COLO829 (cell line): ENCODE measurements at places on chromosomes 4 and X.

- no peak for DNase-seq
These were observed 61.8 kb downstream of the CPE start for GRCh38 chr4:165440415-165441158.

GRCh38 chr4:104973708-104974107 is 173.0 kb upstream of the TET2 start:
- no peak for DNase-seq

DNA sequence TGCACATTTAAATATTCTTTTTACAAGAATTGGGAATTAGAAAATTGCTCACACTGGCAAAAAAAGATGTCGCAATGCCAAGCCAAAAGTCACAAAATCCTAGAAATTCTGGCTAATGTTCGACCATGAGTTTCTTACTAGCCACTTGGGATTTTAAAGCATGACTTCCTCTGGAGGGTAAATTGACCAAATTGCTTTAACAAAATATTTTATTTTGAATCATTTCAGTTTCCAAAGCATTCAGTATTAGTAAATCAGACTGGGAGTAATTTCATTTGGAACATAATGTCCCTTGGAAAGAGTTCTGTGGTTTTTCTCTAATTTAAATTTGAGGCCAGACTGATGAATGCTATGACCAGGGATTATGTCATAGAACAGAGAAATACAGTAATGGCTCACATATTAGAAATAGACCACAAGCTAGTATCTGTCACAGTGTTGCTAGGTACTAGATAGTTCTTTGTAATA is 7.6 kb upstream of the CXCL5 start:
- DNase-seq = peak; percentile 21

GRCh38 chr4:188754372-188755002 is 615.2 kb downstream of the TRIML1 start:
- DNase-seq = no peak

DNA sequence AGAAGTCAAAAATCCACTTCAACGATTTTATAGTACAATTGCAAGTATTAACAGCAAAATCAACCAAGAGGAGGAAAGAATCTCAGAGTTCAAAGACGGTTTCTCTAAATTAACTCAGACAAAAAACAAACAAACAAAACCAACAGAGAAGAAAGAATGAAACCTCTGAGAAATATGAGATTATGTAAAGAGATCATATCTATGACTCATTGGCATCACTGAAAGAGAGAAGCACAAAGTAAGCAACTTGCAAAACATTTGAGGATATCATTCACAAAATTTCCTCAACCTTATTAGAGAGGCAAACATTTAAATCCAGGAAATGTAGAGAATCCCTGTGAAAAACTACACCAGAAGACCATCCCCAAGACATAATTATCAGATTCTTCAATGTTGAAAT is 370.4 kb downstream of the INPP4B start:
- no peak for DNase-seq

- no peak for DNase-seq
These were observed 41.6 kb downstream of the UNC5C start for GRCh38 chr4:95507147-95507546.

DNA sequence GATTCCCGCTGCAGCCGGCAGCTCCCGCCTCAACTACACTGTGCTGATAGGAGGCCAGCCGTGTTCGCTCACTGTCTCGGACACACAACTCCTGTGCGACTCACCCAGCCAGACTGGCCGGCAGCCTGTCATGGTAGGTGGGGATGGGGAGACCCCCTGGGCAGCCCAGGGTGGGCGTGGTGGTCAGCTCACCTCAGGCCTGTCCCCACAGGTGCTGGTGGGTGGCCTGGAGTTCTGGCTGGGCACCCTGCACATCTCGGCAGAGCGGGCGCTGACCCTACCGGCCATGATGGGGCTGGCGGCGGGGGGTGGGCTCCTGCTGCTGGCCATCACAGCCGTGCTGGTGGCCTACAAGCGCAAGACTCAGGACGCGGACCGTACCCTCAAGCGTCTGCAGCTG is 9.5 kb downstream of the PLXNA3 start:
- no peak for DNase-seq

- DNase-seq = no peak
These were observed 149.8 kb downstream of the GBA3 start for GRCh38 chr4:22842360-22843018.

DNA sequence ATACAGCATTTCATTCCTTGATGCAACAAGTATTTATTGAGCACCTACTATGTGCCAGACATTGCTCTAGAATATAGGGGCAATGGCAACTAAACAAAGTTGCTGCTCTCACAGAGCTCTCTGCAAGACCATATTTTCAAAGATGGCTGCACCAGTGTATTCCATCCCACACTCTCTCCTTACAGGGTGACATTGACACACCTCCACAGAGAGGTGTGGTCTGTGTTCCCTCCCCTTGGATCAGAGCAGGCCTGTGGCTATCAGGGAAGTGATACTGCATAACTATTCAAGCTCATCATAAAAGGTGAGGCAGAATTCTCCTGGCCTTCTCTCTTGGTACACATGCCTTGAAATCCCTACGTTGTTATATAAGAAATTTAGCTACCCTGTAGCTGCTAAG is 95.3 kb upstream of the SOD3 start:
- no peak for DNase-seq

DNA sequence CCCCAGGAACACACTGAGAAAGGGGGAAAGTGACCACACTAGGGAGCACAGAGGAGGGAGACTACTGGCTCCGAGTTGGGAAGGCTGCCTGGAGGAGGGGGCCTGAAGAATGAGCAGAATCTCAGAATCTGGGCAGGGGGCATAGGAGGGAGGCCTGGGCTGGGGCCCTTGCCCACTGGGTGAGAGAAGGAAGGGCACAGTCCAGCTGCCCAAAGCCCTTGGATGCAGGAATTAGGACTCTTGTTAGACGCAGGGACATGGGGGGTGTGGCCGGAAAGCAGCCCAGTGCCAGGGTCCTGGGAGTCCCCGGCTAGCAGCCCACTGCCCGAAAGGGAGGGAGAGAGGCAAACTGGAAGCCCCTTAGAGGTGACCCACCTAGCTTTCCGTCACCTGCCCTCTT is 1.9 kb upstream of the DUSP9 start:
- no peak for DNase-seq

- DNase-seq = no peak
These were observed 52.8 kb upstream of the CCSER1 start for GRCh38 chr4:90074322-90074886.
